ENCODE measurements at places on chromosomes 4 and X.

GRCh38 chr4:67762086-67762485 is 7.9 kb upstream of the GNRHR start:
- no peak for DNase-seq

- DNase-seq = no peak
Observed at GRCh38 chr4:87151730-87152129, 68.7 kb downstream of the KLHL8 start.

DNA sequence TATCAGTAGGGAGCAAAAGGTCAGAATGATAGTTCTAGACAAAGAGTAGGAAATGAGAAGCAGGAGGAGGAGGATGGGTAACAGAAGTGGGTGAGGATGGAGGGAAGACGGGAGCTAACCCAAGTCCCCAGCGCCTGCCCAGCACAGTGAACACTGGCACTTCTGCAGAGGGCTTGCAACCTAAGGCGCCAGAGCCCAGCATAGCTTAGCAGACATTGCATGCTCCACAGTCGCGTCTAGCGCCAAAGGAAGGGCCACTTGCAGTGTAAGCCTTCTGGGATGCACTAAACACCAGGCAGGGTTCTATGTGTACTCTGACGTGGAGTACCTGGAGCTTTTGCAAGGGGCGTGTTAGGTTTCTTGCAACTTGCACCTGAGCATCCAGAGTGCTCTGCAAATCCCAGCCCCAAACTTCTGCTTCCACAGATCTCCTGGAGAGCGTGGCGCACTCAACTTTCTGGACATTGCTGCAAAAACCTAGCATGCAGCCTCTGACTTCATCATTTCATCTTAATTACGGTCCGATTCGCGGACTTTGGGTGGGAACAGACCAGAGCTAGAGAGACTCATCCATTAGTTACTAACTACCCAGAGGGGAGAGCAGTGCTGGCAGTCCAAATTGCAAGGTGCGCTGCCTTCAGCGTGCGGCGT is 46.5 kb upstream of the NKAP start:
- DNase-seq = no peak

DNA sequence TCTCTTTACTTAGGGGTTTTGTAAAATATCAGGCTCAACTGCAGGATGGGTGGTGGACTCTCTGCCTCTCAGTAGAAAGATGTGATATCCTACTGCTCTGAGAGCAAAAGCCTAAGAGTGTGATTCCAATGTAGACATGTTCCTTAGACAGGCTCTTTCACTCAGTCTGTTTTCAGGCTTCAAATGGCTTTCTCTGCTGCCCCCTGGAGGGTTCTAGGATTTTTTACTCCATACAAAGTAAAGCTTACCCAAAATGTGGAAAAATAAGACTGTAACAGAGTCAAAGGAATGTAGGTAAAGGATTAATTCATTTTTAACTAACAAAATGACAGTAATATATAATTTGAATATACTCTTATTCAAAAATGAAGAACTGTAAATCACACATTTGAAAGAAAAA is 32.1 kb downstream of the ZGRF1 start:
- DNase-seq = no peak

DNA sequence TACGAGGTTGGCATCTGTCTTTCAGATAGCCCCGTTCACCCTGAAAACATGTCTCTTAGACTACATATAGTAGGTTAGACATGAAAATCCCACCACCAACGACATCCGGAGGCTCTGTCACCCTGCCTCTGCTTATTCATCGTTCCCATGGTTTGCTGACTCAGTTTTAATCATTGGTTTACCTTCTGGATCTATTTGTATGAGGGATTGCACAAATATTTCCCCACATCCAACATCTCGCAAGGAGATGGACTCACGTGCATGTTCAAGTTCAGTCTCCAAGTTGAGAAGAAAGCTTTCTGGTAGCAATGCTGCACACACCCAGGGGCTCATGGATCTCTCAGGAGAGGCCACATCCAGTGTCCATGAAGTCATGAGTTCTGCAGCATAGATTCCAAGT is 10.8 kb downstream of the CETN2 start:
- DNase-seq = no peak

DNA sequence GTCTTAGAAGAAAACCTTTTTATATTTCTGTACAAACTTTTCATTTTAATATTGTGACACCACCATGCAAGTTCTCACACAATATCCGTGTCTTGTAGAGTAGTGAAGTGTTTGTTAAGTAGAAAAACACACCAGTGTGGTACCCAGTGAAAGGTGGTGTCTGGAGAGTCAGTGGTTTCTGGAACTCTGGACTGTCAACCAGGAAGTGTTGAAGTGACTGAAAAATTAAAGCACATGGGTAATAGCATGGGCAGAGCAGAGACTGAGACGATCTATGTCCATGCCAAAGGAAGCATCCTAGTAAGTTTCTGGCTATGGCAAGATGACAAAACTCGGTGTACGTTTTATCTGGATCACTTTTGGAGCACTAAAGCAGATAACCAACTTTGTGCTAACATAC is 22.2 kb downstream of the RAB9A start:
- no peak for DNase-seq

GRCh38 chr4:162104459-162105124 is 59.2 kb downstream of the FSTL5 start:
- no peak for DNase-seq

- DNase-seq = no peak
Observed at GRCh38 chr4:1081689-1082040, 31.7 kb downstream of the RNF212 start.

- DNase-seq = no peak
Observed at GRCh38 chr4:186927624-186928023, 204.0 kb upstream of the FAT1 start.

- no peak for DNase-seq
Observed at GRCh38 chr4:3874525-3875110, 108.4 kb downstream of the ADRA2C start.

DNA sequence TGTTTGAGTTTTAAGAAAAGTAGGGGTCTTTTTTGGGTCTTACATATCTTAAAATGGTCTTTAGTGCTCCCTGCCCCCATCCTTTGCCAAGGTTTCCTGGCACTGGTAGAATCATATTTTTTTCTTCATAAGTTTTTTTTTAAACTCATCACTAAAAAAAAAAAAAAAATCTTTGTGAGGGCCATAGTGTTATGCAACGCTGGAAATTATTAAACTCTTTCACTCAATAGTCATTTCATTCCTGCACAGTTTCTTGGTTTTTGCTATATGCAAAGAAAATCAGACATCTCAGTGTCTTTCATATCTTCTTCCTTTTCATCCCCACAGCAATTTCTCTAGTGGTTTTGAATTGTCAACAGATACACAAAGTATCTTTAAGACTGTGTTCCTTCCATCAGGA is 95.6 kb downstream of the TMA16 start:
- no peak for DNase-seq

GRCh38 chrX:40474205-40474626 is 106.6 kb upstream of the ATP6AP2 start:
- DNase-seq = no peak

DNA sequence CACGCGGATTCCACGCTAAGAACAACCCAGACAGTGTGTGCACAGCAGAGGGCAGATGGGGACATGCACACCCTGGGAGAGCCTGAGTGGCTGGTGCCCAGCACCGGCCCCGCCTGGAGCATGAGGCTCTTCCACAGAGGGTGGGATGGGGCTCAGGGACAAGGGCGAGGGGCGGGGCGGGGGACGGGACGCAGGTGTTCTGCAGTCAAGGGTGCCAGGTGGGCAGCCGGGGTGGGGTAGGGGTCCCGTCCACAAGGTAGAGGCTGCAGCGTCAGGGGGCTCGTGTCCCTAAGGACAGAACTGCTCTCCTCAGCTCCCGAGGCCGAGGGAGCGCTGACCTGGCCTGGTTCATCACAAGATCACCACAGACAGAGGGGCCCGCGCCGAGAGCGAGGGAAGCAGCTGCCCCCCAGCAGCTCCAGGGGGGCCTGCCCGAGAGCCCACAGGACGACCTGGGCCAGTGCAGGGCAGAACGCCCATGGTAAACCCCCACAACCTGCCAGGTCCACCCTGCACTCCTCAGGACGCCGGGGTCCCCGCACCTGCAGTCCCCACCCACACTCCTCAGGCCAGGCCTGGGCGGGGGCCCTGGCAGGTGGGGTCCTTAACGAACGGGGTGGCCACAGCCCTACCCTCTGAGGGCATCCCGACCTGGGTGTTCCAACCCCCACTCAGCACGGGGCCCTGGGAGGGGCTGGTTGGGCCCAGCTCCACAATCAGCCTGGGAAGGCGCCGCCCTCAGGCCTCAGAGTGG is 26.7 kb downstream of the CTBP1 start:
- DNase-seq = no peak

DNA sequence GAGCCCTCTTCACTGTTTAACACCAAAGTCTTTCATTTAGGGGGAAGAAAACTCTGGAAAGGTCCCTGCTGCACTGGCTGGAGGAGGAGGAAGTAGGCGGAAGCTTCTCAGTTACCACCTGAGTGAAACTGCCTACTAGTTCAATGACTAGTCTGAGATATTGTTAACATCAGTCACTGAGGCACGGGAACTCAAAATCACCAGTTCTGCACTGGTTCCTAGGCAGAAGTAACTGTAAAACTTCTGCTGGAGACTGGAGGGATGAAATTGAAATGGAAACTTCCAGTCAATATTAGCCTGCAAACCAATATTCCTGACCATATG is 178.3 kb downstream of the SNCA start:
- DNase-seq = no peak

GRCh38 chrX:84487365-84488353 is 14.6 kb downstream of the HDX start:
- DNase-seq = no peak

GRCh38 chr4:94451051-94451694 is 569 bp upstream of the PDLIM5 start:
- no peak for DNase-seq

- DNase-seq = no peak
Observed at GRCh38 chr4:155666344-155667221, at the start of gene GUCY1A1. Gene GUCY1A1, plus strand, starts transcription at chr4:155666848. Its CDS starts 30,020 bp downstream, at chr4:155696868.

DNA sequence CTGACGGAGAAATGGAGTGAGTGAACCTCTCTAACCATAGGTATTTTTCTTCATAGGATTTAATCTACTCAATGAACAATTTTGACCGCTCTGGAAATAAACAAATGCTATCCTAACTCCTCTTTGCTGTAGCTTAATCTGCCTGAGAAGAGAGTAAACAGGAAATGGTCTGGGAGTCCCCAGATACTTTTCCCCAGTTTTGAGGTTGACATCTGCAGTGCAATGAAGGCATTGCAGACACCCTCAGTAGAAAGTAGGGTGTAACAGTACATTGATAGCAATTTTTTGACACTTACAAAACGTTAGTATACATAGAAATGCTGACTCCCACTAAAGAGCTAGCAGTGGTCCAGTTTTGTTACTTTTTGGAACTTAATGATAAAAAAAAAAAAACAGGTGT is 495.9 kb upstream of the FAM241A start:
- no peak for DNase-seq

- DNase-seq = no peak
Observed at GRCh38 chr4:183499389-183499788, 5.5 kb upstream of the ING2 start.

DNA sequence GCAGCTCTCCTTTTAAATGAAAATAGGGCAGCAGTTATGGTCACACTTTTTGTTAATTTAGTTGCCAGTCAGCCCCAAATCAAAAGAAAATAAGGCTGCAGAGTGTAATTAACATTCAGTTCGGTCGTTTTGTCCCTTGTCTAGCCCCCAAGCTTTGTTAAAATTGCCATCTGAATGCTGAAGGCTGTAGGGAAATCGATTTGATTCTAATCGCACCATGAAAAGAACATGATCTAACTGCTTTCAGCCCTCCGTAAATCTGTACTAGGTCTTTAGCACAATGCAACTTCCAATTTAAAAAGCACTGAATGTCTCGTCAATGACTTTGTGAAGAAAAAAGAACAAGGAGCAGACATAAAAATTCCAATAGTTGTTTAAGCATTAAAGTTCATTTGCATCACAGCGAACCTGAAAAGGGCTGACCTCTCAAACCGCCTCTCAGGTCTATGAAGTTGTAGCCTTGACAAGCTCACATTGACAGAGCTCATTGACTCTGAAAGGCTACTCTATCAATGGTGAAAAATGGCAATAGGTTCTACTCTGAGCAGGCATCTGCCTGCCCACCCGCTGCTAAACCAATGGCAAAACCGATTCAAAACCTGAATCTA is 48.9 kb downstream of the CHIC2 start:
- DNase-seq = no peak

DNA sequence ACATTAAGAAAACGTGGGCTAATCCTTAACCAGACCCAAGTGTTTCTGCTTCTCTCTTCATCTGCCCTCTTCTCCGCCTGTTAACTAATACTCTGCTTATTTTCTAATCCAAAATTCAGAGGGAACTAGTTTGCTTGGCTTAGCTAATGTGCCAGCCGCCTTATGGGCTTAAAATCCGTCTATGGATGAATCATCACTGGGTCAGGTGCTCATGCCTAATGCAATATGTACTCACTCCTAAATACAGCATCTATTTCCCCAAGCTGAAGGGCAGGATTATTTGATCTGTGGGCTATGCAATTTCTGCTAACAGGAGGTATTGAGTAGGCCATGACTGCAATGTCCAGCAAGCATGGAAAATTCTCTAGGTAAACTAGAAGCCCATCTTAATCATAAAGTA is 12.4 kb downstream of the DYNLT3 start:
- DNase-seq = no peak

- no peak for DNase-seq
Observed at GRCh38 chr4:105560421-105560848, 8.0 kb downstream of the ARHGEF38 start.

- no peak for DNase-seq
Observed at GRCh38 chr4:133823177-133823576, 378.4 kb downstream of the PABPC4L start.

DNA sequence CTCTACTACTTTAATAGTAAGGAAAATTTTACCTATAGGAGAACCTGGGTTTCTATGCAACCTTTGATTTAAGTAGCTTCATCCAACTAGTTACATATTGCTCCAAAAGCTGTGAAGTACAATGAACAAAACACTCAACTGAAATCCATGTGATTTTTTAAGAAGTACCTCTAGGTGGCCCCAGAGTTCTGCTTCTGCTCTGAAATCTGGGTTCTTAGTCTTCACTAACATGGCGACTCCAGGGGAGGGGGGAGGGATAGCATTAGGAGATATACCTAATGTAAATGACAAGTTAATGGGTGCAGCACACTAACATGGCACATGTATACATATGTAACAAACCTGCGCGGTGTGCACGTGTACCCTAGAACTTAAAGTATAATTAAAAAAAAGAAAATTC is 73.4 kb upstream of the MAGEB2 start:
- DNase-seq = no peak

DNA sequence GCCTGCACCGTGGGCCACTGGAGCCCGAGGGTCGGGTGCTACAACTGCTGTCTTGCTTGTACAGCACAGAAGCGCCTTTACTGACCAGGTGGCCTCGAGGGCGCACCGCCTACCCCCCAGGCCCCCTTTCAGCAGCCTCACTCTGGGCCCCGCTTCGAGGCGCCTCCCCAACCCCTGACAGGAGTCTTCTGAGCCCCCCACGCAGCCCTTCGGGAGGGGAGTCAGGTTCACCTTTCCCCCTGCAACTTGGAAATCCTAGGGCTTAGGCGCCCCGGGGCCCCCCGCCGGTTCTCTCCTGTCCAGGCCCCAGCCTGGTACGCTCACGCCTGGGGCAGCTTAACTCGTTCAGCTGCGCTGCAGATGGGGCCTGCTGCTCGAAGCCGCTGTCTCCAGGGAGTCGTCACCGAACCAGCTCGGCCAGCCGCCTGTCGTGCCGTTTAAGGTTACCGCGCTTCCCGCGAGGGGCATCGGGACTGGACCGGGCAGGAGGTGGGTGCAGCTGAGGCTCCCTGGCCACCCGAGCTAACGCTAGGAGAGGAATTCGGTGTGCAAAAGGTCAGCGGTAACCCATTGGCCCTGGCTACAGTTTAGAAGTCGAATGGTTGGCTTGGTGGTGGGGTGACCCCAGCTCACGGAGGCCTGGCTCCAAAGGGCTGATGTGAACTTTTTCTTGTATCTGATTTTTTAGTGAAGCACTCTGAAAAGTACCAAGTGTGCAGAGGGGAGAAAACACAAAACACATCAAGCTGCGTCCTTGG is 58.9 kb upstream of the BCOR start:
- DNase-seq = no peak
